Tibial artery (tissue), 4 donors: ENCODE measurements at places on chromosomes 6 and 20.

GRCh38 chr6:63317641-63318040 lies 2.1 kb downstream of the LGSN start:
- DNase-seq = no peak

DNA sequence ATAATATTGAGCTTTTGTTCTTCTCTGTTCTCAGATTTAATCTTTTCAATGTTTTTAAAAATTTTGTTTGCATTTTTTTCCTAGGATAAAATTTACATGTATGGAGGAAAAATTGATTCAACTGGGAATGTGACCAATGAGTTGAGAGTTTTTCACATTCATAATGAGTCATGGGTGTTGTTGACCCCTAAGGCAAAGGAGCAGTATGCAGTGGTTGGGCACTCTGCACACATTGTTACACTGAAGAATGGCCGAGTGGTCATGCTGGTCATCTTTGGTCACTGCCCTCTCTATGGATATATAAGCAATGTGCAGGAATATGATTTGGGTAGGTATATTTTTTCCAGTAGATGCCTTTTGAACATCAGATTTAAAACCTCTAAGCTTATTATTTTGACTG lies 89.8 kb downstream of the ATRN start:
- no peak for DNase-seq

DNA sequence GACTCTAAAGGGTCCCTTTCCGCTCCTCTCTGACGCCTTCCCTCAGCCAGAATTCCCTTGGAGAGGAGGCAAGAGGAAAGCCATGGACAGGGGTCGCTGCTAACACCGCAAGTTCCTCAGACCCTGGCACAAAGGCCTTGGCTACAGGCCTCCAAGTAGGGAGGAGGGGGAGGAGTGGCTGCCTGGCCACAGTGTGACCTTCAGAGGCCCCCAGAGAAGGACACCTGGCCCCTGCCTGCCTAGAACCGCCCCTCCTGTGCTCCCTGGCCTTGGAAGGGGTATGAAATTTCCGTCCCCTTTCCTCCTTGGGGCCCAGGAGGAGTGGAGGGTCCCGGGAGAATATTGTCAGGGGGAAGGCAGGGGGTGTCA lies 2.7 kb downstream of the VEGFA start:
- DNase-seq = no peak

DNA sequence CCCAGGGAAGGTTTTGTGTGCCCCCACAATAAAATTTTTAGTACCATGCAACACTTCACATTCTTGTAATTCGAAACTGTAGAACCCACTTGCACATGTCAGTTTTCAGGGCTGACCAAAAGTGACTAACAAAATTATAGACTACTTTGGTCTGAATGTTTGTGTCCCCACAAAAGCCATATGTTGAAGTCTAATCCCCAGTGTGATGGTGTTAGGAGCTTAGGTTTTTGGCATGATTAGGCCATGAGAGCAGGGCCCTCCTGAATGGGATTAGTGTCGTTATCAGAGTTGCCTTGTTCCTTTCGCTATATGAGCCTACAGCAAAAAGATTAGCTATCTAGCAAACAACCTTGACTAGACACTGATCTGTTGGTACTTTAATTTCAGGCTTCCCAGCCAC lies 49.0 kb upstream of the TENT5A start:
- DNase-seq = no peak

DNA sequence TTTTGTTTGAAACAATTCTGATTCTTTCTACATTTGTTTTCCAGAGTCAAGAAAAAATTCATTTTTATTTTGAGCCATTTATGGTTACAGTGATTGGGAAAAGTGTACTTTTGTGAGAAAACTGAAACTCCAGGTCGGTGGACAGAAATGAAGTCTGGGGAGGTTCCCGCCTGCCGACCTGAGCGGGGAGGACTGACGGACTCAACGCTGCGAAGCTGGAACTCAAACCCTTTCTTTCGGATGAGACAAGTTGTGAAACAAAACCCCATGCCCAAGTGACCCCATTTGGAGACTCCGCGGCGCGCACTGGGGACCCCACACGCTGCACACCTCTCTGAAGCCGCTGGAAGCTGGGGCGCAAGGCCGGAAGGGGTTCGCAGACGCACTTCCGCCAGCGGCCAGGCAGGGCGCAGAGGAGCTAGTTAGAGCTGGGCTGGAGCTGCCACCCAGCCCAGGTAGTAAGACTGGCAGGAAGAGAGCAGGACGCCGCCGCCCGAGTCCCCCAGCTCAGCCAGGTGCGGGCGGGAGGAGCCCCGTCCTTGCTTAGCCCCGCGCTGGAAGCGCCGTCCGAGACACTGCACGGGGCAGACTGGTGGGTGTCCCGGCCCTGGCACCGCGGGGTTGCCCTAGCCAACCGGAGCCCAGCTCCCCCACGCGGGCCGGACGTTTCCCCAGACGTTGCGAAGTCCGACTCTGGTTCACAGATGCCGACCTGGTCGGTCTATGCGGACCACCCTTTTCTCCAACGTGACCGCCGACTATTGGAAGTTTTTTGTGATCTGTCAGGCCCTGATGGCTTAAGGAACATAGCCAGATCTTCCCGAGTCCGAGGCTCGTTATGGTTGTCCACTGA lies 19.8 kb upstream of the ZSCAN16 start:
- peak; percentile 86 for DNase-seq

DNA sequence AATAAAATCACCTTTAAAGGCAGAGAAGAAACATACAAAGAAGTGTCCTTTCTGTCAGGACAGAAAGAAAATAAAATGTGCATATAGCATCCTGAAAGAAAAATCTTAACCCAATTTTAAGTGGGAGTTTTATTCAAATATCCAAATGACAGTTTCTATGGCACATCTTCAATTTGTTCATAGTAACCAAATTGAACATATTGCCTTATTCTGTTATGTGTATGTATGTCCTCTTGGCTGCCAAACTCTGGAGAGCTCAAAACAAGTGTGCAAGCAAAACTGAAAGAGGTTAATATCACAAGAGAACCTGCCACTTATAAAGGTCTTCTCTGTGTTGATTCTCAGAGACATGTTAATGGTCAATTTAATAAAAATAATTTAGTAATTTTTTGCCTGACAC lies 334.7 kb downstream of the BCKDHB start:
- DNase-seq = no peak

DNA sequence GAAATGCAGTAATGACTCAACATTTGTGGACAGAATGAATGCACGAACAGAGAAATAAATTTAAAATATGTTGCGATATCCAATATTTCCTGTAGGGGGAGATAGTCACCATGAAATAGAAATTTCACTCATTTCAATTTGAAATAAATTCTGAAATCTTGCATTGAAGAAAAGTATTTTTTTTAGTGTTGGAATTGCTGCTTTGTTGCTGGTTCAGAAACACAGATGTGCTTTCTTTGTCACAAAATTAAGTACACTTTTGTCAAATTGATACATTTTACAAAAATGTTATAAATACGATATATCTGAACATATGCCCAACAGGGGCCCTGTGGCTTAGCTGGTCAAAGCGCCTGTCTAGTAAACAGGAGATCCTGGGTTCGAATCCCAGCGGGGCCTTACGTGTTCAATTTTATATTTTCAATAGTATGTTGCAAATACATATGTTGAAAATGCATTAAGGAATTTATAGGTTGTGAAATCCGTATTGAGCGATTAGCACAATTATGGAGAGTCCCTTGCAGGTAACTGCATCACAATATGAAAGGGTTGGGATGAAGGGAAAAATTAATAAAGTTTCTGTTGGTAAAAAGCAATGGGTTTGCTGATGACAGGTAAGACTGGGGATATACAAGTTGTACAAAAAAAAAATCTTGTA lies 85.4 kb upstream of the PRSS16 start:
- DNase-seq = no peak

DNA sequence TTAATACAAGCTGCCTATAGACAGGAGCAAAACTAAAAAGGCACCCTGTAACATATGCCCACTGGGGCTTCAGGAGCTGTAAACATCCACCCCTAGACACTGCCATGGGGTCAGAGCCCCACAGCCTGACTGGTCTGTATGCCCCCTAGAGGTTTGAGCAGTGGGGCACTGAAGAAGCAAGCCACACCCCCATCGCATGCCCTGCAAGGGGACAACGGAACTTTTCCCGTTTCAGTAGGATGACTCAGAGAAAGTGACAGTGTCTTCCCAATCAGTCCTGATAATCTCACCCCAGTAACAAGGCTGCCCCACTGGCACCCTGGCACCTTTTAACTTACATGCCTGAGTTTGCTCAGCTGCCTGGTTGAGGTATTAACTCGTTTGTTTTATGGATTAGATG lies 35.9 kb downstream of the BEND3 start:
- no peak for DNase-seq

GRCh38 chr20:35368666-35369423 lies 42.9 kb downstream of the UQCC1 start:
- no peak for DNase-seq

GRCh38 chr6:138454981-138455706 lies 44.1 kb downstream of the NHSL1 start:
- DNase-seq = no peak

- no peak for DNase-seq
These were observed 233.7 kb downstream of the IBTK start for GRCh38 chr6:82013561-82014530.

GRCh38 chr6:88473589-88473988 lies 307.4 kb upstream of the CNR1 start:
- no peak for DNase-seq

- no peak for DNase-seq
These were observed 85.2 kb downstream of the DTNBP1 start for GRCh38 chr6:15577550-15578171.

DNA sequence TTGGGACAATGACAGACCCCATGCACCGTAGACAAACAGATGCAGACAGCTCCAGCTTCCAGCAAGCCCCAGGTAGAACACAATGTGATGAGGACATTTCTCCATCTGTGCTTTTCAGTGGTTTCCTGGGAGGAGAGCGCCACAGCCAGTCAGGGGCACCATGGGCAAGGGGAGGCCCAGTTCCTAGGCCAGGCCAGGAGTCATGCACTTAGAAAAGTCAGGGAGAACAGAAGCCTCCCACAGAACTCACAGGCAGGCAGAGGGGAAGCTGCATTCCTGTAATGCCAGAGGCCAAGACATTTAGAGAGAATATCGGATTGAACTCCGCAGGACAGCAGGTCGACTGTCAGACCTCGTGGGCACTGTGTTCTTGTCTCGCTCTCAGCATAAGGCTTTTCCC lies 9.2 kb downstream of the SYNDIG1 start:
- DNase-seq = no peak

- DNase-seq = no peak
These were observed 35.3 kb upstream of the TCP11 start for GRCh38 chr6:35176301-35177024.

- DNase-seq = no peak
These were observed 107.2 kb upstream of the PLEKHG1 start for GRCh38 chr6:150492507-150492906.

- DNase-seq = no peak
These were observed 223.4 kb upstream of the TAB2 start for GRCh38 chr6:149094156-149094555.

DNA sequence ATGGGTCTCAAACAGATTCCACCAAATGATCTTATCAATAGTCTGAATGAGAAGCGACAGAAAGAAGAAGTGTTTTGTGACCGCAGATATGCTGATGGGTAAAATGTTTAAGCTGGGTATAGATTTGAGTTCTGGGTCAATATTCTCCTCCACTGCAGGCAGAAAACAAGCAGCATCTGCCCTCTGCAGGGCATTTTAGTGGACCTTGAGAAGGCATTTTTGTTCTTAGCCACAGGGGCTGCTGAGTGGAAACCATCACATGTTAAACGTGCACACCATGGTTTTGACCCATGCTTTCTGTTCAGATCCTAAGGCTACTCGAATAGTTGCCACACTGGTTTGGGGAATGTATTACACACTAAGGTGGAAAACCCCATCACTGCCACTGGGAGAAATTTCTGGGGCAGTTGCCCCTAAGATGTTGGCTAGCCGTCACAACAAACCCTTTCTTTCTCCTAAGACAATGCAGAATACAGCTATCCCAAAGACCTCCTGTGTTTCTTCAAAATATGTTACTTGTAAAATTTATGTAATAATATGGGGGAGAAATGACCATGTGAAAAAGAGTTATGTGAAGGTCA lies 5.5 kb downstream of the POU3F2 start:
- DNase-seq = no peak

DNA sequence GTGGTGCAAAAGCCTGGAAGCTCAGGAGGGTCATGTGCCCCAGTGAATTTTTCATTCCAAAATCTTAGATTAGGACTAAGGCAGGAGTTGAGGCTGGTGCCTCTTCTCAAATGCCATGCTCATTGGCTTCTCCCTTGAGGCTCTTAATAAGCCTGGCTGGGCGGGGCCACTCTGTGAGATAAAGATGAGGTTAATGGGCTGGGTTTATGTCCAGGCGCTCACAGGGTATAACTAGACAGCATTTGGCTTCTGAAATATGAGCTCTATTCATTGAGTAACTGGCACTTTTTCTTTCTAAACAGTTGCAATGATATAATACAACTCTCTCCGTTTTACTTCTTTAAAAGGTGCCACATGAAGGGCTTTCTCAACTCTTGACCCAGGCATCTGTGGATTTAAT lies 156.3 kb downstream of the SCML4 start:
- no peak for DNase-seq

DNA sequence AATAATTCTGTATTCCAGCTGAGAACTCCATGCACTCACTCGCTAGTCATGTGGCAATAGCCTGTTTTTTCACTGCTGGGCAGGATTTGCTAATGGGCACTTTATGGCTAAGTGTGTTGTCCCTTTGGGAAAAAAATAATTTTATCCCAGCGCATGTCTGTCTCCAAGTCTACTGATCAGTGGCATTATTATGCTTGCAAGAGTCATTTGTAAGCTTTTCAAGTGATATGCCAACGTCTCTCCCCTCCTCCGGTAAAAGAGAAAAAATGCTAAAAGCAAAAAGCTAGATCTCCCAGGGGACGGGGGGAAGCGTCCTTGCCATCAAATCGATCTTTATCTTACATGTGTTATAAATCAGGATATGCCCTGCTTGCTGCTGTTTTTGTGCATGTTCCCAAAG lies 407.7 kb downstream of the CDH26 start:
- no peak for DNase-seq

- DNase-seq = no peak
These were observed at the start of gene SLC4A11 for GRCh38 chr20:3239026-3239866. Gene SLC4A11, minus strand, starts transcription at chr20:3239190. Its CDS starts 53 bp downstream, at chr20:3239137.

DNA sequence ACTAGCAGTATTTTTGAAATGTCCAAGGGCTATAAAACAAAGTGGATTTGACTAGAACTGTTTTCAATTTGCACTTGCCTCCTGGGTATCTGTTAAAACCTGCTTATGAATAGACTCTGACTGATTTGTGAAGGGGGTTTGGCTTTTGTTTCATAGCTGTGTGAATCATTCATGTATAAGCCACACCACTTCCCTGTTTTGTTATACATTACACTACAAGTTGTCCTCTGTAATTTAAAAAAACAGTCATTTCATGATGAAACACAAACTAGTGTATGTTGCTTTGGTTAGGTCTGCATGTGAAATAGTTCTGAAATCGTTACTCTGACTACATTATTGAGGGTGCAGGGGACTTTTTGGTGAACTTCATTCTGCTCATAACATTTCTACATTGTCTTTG lies 121.7 kb downstream of the NKAIN2 start:
- no peak for DNase-seq
